NCI-H1417 (cell line): ENCODE measurements at places on chromosomes 3 and 15.

DNA sequence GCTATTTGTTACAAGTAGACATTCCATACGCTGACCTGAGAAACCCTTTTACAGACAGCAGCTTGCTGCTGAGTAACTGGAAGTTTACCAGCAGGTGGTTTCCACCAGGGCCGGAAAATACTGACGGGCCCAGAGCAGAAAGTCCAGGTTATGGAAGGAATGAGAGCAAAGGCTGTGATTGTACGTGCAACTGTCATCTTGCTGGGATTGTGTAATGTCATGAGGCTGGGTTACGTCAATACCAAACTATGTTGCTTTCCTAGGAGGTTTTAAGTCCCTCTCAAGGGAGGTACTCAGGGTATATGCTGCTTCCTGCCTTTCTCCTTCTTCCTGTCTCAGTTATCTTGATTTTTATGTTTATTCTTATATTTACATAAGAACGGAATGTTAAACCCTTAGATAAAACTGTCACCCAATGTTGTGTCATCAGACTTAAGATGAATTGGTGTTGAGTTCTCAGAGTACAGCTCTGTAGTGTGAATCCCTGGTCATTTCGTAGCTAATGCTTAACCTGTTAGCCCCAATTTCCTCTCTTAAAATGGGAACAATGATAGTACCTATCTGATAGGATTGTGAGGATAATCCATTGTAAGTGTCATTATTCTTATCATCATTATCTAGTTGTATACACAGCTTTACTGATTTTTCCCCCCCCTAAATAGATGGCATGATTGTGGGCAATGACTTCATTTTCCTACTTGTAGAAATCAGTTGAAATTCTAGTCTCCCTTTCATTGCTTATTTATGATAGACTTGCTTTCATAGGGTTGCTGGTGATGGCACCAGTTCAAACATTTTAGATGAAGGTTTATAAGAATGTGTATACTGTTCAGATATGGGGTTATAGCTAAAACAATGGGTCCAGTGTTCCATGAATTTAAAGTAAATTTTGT is 101.4 kb downstream of the FNDC3B start:
- DNase-seq: no peak

DNA sequence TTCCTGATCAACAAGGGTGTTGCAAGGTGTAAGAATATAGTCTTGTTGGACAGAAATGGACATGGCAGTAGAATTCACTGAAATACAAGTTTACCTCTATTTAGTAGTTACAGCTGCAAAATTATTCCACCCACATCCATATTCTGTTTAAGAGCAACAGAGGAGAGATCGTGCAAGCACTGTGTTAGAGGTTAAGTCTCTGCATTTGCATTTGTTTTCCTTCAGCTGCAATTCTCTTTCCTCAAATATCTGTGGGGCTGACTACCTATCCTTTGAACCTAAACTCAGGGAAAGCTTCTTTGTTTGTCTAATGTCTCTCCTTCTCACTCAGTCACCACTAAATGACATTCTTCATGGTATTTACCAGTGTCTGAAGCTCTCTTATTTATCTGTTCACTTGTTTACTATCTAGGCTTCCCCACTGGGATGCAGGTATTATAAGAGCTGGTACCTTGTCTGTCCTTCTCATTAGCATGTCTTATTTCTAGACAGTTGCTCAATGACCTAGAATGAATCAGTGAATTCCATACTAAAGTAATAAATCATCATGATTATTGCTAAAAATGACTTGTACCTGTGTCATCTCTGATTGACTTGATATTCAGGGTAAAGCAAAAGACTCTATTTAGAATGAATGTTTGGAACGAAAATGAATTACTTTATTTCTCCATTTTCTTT is 175.3 kb upstream of the FEZF2 start:
- no peak for DNase-seq

- DNase-seq: no peak
Measured at GRCh38 chr3:58899159-58899952, 150.5 kb downstream of the CFAP20DC start.

DNA sequence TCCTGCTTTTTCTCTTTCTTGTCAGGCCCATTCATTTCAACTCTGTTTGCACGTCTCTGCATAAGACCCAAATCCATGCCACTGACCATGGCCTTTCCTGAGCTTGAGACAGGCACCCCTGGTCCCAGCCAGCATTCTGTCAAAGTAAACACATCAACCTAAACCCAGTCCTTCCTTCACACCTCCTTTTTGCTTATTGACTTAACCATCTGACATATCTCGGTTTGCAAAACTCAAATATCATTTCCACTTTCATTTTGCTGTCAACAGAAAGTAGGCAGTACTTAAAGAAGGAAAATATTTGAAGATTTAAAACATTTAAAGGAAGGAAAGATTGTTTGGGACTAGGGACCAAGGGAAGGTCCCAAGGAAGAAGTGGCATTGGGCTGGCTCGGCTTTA is 48.2 kb upstream of the KBTBD8 start:
- DNase-seq: no peak

DNA sequence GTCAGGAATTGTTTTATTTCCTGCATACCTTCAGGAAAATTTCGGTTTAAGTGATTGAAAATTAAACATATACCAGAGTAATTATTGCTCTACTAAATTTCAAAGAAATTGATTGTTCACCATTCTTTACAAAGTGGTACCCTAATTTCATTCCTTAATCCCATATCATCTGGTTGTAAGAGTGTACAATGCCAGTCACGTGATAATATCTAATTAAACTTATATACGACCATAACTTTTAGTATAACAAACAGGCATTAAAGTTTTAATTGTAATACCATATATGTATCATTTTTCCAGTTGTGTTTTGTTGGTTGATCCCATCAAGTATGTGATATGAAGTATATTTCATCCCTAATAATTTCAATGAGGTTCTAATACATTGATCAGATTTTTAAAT is 74.8 kb upstream of the PLSCR5 start:
- DNase-seq: no peak

GRCh38 chr3:9099702-9100512 is 136.6 kb upstream of the RAD18 start:
- no peak for DNase-seq

- no peak for DNase-seq
Measured at GRCh38 chr3:110518031-110518430, 553.6 kb upstream of the NECTIN3 start.

DNA sequence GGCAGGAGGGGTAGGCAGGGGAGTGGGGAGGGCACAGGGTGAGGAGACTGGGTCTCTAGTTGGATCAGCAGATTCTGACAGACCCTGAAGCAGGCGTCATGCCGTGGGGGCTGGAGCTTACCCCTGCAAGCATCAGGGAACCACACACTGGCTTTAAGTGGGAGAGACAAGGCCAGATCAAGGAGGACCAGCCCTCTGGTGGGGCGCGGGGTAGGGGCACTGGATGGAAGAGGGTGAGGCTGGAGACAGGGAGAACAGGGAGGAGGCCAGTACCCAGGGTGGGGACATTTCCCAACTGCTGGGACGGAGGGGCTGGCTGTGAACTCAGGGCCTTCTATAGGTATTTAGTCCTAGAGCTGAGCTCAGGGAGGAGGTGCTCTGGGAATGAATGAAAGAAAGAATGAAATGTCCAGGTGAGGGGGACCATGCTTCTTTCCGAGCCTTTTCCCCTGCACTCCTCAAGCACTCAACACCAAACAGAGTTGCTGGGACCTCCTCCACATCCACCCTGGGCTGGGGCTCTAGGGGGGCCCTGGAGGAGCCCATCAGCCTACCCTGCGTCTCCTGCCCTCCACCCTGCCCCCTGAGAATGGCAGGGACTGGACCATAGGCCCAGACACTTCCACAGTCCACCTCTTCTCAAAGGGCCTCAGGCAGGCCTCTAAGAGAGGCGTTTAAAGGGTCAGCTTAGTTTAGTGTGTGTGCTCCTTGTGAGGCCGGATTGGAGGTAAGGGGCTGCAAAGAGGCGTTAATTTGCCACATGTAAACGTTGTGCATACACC is 49.0 kb upstream of the FGD5 start:
- no peak for DNase-seq

GRCh38 chr15:98421419-98422129 is 226.8 kb upstream of the IGF1R start:
- DNase-seq: peak; percentile 39

GRCh38 chr3:141649871-141650270 is 88.2 kb upstream of the RNF7 start:
- no peak for DNase-seq

- no peak for DNase-seq
Measured at GRCh38 chr3:129966876-129967275, 7.6 kb upstream of the TRH start.

DNA sequence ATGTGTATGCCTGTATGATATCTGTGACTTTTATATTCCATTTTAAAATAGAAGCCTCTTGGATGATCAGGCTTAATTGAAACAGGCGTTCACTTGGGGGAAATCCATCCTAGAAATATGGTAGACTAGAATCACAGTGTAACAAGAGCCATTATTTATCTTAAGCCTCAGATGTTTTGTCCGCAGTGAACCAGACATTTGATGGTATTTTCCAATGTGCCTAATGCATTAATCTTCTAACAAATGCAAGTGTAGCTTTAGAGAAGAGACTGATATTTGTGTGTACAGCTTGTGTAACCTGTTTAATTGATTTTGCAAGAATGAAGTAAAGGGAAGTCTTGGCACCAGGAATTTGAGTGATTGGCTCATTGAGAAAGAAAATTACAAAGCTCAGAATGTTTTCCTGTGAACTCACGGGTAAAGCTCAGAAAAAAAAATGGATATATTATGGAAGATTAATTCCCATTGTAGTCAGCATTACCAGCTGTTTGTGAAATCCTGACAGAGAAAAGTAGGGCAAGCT is 155.7 kb downstream of the SV2B start:
- DNase-seq: no peak

DNA sequence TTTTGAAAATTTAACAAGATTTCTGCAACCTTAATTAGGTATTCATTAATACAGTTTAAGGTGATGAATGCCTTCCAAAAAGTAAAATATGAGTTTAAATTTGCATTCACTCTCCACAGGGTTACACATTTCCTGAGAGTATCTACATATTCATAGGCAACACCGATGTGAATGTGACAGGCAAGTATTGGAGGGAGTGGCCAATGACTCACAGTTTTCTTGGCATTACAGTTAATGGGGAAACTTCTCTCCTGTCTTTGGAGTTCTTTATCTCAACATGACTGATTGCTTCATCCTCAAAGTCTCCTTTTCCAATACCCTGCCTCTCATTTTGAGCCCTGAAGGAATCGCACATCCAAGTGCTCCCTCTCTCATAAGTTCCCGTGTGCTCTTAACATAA is 181.9 kb upstream of the CHL1 start:
- no peak for DNase-seq

DNA sequence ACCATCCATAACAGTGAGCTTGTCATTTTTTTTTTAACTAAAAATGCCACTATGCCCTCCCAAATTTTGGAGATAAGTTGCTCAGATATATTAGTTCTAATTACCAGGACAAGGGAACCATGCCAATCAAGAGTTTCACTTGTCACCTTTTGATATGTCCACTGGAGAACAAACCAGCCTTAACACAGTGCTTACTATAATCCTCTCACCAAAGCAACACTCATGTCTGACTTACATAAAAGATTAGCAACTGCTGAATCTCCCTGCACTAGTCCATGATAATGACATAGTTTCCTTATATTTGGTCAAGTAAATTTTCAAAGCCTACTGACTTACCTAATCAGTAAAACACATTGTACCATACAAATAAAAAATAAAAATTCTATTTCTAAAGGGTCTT is 44.4 kb downstream of the TTBK2 start:
- no peak for DNase-seq

DNA sequence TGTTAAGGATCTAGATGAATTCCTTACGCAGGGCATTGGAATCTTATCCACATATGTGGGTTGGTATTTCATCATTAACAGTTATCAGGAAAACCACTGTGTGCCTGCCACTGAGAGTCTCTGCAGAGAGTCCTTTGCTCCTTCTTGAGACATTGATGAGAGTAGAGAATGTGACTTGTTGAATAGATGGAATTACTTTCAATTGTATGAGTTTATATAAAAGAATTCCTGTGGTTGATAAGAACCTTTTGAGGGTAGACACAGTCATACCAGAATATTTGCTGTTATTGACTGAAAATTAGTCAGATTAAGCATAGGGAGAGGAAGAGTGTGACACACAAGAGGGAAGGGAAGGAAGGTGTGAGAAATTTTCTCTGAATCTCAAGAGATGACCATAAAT is 30.8 kb downstream of the ARHGEF26 start:
- DNase-seq: no peak

- no peak for DNase-seq
Measured at GRCh38 chr15:48671103-48672022, 25.9 kb upstream of the FBN1 start.

GRCh38 chr3:194671511-194671899 is 486 bp downstream of the LSG1 start:
- peak; percentile 33 for DNase-seq

- DNase-seq: no peak
Measured at GRCh38 chr3:50584391-50584790, 15.1 kb downstream of the HEMK1 start.

- peak; percentile 83 for DNase-seq
Measured at GRCh38 chr15:29139540-29140459, 129.8 kb downstream of the NSMCE3 start.

DNA sequence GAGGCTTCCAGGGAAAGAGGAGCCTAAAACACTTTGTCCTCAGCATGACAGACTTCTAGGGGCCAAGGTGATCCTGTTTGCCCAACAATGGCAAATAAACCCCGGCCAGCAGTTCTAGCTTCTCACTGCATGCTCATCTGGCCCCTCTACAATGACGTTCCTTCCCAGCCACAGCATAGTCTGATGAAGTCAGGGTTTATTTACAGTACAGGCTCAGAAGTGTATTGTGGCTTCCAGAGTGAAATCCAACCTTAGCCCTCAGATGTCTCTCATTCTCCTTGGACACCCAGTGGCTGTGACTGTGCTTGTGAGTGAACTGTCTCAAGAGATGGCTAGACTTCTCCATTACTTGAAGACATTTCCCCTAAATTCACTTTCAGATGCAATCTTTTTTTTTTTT is 40.8 kb downstream of the BFSP2 start:
- DNase-seq: no peak

GRCh38 chr3:197499427-197499826 is 56.3 kb downstream of the BDH1 start:
- no peak for DNase-seq

- DNase-seq: no peak
Measured at GRCh38 chr15:79977431-79978054, 6.5 kb upstream of the BCL2A1 start.

DNA sequence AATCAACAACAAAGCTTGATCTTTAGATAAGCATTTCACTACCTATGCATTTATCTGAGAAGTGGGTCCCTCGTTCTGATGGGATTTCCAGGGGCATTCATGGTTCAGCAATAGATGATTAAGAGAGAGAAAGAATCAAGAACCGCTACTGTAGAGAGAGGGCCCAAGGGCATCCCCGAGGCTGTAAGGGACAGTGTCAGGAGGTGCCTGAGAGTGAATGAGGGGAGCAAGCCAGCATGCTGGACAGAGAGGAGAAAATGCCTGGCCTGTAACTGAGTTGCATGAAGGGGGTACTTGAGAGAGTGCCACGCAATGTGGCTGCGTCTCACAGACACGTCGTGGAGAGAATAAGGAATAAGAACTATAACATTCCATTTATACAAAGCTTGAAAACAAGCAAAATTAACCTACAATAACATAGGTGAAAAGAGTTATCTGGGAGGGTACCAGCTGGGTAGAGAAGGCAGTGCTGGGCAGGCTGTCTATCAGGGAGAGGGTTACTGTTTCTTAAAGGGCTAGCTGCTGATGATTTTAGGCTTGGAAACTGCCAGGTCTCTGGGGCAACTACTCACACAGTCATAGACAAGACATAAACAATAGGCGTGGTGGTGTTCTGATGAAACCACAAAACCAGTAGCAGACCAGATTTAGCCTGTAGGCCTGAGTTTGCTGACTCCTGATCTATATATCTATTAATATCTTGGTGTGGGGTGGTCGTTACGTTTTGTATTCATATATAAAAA is 374.6 kb upstream of the CFAP20DC start:
- no peak for DNase-seq

- no peak for DNase-seq
Measured at GRCh38 chr3:70840106-70840870, 527.9 kb upstream of the MDFIC2 start.
